Coronary artery (tissue), 2 donors: ENCODE measurements at places on chromosomes 7 and 10.
A peak's percentile ranks its signal among the peaks of the same experiment; 100 is the strongest.

- no peak for DNase-seq
Measured at GRCh38 chr10:31149835-31150512, 118.3 kb upstream of the ZNF438 start.

DNA sequence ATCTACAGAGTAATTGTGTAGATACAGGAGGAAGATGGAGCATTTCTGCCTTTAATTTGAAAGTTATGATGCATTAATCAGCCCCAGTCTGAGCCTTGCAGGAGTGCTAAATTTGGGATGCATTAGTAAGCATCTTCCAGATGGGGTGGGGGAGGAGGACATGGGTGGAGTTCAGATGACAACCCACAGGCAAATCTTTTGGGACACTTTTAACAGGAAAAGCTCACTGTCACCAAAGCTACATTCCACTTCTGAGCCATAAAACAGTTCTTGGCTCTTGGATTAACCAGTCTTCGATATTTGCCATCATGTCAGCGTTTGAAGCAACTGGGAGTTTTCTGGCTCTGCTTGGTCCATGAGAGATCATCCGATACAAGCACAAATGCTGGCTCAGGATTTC is 121.1 kb downstream of the CXCL12 start:
- DNase-seq: no peak

GRCh38 chr7:43363035-43363791 is 219.7 kb upstream of the STK17A start:
- DNase-seq: no peak

DNA sequence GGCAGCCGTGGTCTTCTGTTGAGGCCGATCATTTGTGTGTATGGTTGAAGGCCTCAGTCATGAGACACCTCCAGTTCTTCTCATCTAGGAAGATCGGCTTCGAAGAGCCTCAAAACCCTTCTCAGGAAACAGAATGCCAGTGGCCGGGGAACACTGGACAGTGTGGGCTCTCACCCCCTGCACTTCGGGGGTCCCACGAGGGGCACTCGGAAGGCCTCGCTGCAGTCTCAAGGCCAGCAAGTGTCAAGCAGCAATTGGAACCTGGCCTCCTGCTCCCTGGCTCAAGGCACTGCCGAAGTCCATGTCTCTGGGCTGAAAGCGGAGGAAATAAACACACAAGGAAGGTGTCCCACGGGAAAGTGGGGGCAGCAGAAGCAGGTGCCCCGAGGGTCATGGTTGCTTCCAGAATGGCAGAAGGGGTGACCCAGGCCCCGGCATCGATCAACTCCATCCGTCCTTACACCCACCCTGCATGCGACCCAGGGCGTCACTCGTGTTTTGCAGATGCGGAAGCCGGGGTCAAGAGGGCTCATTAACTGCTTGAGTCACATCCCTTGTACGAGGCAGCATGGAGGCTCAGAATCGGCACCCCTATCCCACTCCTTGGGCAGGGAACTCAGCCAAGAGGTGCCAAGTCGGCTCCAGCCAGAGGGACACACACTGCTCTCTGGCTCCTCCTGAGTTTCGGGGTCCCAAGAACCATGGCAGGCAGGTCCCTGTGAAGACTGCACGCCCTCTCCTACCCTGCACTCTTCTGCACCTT is 231.3 kb upstream of the SHH start:
- no peak for DNase-seq

DNA sequence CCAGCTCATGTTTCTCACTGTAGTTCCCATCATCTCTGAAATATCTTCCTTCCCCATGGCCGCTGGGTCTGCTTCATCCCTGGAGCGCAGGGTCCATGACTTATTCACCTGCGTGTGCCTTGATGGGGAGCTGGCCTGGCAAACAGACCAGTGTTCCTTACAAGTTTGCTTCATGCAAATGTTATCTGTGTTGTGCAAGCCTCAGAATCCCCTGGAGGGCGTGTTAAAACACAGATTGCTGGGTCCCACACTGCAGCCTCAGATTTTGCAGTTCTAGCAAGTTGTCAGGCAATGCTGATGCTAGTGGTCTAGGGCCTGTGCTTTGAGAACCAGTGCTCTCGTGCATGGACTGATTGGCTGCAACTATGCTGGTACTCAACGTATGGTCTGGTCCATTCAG is 7.2 kb upstream of the DMBT1 start:
- peak; percentile 35 for DNase-seq

- peak; percentile 53 for DNase-seq
Measured at GRCh38 chr7:631964-632830, 94.3 kb upstream of the DNAAF5 start.

DNA sequence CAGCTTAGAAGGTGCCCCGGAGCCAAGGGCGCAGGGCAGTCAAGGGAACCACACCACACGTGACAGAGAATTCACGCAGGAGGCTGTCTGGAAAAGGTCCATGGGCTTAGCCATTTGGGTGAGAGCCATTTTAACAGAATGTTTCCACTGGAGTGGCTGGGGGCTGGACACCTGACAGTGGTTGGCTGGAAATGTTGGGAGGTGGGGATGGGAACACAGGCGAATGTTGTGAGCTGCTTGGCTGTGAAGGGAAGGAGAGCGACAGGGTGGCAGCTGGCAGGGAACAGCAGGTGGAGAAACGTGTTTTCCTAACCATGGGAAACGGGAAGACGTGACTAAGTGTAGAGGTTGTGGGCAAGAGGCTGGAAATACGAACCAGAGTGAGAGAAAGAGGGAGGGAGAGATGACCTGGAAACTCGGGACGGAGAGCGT is 100.5 kb upstream of the ZNF32 start:
- DNase-seq: no peak

GRCh38 chr7:78953090-78953489 is 500.4 kb downstream of the MAGI2 start:
- DNase-seq: no peak

DNA sequence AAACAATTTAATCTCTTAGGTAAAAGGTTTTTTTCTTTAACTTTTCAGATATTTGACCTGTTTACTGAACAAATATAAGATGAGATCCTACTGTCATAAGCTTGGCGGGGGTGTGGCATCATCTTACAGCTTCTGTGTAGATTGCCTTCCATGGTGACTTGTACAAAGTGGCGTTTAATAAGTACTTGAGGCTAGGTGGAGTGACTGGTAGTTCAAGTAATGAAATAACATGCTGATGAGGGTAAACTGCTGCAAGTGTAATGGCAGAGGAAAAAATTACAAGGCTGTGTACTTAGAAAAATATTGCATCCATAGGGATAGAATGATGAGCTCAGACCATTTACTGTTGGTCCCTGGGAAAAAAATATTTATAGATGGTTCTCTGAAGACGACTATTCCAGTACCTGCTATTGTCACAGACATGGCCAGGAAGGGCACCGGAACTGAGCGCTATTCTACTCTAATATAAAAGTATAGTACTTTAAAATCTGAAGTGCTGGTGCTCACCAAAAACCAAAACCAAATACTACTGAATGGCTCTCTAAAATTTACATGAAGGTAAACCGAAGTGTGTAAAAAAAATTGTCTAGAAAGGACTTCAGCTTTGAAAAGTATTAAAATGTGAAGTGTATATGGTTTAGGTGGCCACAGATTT is 42.4 kb downstream of the DNAH11 start:
- no peak for DNase-seq

- no peak for DNase-seq
Measured at GRCh38 chr7:156827587-156828203, 65.3 kb downstream of the LMBR1 start.

DNA sequence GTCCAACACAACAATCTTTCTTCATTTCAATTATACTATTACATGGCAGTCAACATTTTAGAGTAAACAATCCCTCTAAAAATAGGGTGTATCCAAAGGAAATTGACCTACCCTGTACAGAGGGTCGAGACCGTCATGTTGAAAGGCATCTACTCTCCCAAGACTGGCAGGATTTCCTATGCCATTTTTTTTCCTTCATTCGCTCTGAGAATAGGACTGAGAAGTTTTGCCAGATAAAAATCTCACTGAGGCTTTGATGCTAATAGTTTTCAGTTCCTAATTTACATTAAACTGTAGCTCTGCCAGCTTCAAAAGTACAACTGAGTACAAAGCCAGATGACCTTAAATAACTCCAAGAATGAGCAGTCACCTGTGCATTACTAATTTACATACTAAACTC is 84.5 kb upstream of the SEMA3C start:
- no peak for DNase-seq

GRCh38 chr10:60163786-60164185 is 225.9 kb downstream of the ANK3 start:
- DNase-seq: no peak

DNA sequence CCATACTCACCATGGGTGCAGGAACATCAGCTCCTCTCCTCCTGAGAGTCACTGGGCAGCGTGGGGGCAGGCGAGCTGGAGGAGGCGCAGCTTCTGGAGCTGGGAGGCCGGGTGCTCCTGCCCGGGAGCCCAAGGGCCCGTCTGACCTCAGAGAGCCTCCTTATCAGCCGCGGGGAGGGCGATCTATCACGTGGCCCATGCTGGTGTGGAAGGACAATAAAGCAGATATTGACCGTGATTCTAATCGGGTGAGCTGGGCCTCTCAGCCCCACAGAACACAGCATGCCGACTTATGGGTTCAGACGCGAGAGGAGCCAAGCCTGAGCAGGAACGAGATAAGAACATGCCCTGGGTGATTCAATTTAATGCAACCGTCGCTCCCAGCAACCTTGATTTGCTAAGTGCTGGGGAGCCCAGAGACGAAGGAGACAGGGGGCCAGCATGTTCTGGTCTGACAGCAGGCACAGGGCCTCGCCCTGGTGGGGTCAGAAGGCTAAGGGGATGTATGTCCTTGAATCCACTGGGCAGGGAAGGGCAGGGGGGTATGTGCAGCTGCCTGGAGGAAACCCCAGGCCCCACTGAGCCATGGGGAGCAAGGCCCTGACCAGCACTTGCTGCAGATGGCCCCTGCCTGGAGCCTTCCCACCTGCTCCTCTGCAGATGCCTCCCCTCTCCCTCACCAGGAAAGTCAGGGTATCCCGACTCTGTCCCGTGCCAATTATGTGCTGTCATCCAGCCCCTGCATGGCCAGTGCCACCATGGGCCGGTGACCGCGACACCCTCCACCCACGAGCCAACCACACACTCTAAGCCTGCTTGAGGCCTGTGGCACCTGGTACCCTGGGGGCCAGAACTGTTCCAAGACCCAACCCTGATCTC is 95.3 kb upstream of the RET start:
- DNase-seq: peak; percentile 64

- no peak for DNase-seq
Measured at GRCh38 chr10:21689881-21690280, 155.8 kb downstream of the MLLT10 start.

- DNase-seq: no peak
Measured at GRCh38 chr7:35792472-35792871, 8.4 kb upstream of the SEPTIN7 start.

- DNase-seq: no peak
Measured at GRCh38 chr7:87013840-87014190, 45.6 kb downstream of the ELAPOR2 start.

DNA sequence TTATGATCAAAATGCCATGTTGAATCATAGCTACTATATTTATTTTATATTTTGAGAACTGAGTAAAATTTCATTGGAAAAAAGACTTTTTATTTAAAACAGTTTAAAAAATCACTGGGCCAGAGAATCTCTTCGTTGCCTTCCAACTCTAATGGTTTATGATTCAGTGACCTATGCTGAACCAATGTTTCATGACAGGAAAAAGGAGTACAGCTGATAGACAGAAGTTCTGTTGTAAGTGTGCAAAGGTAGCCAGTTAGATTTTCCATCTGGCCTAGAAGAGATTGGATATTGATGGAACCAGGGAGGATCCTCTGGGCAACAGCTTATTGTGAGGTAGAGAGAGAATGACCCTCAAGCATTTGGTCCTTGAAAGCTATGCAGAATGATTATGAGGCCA is 745.8 kb downstream of the SUGCT start:
- no peak for DNase-seq

- no peak for DNase-seq
Measured at GRCh38 chr7:92729172-92729571, 107.2 kb downstream of the CDK6 start.

- peak; percentile 83 for DNase-seq
Measured at GRCh38 chr10:103772096-103772845, 83.1 kb downstream of the SH3PXD2A start.

- DNase-seq: no peak
Measured at GRCh38 chr7:155211761-155212160, 85.9 kb upstream of the INSIG1 start.

DNA sequence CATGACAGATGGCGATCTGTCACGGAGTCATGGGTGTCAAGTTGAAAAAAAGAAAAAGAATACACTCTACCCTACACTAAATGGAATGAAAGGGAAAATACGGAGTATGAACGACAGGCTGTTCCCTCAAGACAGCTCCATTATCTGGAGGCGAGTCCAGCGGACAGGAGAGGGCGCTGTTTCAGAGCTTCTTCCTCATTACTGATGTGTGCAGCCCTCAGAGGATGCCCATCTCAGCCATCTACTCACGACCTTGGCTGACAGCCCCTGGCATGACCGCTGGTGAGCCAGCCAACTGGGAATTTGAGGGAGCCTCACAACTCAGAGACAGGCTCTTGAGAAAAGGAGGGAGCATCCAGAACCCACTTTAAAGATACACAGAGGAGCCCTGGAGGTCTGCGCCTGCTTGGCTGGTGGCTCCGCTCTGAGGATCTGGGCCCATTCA is 49.6 kb upstream of the SMNDC1 start:
- no peak for DNase-seq

DNA sequence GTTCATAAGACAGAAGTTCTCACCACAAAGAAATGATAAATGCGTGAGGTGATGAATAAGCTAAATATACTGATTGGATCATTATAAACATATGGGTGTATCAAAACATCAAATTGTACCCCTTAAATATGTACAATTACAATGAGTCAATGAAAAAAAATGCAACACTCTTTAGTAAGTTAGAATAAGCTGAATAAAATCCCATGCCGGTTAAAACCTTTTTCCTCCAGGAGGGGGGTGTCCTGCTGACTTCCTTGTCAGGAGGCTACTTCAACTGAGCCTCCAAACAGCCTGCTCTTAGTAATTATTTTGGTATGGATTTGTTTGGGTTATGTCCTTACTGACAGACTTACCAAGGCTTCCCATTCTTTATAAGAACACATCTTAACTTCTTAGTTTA is 649.1 kb downstream of the INHBA start:
- DNase-seq: no peak

DNA sequence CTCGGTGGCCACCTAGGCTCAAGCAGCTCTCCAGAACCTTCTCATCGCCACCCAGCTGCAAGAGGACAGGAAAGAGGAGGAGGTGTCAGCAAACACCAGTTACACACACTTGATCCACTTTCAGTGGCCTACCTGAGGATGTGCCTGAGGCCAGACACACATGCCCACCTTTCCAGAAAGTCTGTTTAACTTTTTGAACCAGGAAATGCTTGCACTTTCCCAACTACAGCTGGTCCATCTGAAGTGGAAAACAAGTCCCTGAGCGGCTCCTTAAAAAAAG is 15.7 kb upstream of the CYREN start:
- no peak for DNase-seq
